ENCODE measurements at places on chromosomes 2 and 18. TPM values are rescaled to one million over a fixed set of nuclear protein-coding genes. Genes with fewer than 3 reads are reported as not detected.
A peak's percentile ranks its signal among the peaks of the same experiment; 100 is the strongest.

The COL4A3 gene
- total RNA-seq, result not detected

The CABLES1 gene
- 8.6 TPM for total RNA-seq

The CD226 gene
- 83.3 TPM for total RNA-seq

The RGPD3 gene
- not detected for total RNA-seq

The GPR17 gene
- not detected for total RNA-seq

The ATP8B1 gene
- total RNA-seq, result 0.26 TPM

The NEU4 gene
- 0.12 TPM for total RNA-seq

The KIAA2012 gene
- total RNA-seq, result 0.05 TPM

The LRRC30 gene
- total RNA-seq, result not detected

DNA sequence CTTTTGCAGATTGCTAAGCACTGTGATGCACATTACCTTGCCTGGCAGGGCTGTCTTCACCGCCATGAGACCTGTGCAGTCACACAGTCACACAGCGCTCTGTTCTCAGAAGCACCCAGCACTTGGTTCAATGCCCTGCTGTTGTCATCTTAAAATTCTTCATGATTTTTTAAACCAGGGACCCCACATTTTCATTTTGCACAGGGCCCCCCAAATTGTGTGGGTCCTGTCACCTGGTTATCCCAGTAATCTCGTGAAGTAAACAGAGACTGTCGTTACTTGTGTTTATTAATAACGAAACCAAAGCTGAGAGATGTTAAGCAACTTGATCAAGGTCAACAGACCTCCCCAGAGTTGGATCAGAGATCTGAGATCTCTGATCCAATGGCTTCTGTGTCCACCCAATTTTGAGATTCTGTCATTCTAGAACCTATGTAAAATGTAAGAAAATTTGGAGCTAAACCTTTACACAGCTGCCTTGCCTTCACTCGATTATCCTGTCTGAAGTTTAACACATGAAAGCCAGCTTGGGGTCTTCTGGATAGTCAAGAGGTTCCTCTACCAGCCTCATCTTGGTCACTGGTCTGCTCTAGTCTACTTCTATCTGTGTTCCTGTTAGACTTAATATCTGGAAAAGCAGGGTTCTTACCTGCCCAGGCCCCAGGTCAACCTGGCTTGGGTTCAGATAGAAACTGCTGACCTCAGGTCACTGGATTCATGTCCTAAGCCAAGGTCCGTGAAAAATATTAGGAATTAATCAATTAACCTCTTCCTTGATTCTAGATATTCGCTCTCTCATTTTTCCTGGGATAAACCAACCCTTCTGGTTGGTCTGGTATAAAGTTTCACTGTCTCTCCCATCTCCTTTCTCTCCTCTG lies 13.7 kb upstream of the TTC39C start:
- DNase-seq, result peak; percentile 61

GRCh38 chr2:101476605-101477208 lies 1.8 kb upstream of the RFX8 start:
- DNase-seq, result no peak

DNA sequence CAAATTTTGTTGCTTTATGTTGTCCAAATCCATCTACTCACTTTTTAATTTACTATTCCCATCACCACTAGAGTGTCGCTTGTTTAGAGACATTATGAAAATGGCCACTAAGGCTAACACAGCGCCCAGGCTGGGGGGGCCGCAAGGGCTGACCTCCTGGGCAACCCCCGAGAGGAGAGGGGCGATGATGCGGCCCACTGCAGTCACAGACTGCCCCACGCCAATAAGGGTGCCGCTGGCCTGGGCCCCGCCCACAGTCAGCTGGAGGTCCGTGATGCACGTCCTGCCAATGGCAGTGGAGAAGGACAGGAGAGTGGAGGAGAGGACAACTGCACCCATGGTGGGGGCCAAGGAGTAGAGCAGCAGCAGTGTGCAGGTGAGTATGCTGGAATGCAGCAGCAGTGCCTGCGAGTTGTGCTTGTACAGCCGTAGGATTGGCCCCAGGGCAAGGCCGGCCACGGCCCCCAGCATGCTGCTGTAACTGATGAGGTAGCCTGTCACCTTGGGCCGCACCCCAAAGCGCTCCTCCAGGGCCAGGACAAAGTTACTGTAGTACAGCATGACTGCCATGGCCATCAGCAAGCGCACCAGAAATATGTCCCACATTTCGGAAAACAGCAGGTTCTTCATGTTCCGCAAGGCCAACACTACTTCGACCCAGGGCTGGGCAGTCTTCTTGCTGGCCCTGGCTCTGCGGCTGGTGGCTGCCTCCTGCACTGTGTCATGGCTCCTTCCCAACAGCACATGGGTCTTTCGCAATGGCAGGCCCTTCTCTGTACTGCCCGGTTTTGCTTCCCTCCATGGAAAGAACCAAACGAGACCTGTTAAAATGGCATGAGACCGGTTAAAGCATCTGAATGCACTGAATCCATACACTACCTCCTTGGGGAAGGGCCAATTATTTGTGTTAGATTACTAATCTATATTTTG lies 43.2 kb upstream of the TMEM182 start:
- no peak for DNase-seq

GRCh38 chr2:99850084-99850710 lies 292.2 kb downstream of the AFF3 start:
- DNase-seq, result no peak

- DNase-seq, result no peak
These were observed 161.0 kb downstream of the RNF152 start for GRCh38 chr18:61731693-61732376.

- DNase-seq, result peak; percentile 23
These were observed 71.5 kb downstream of the ASB1 start for GRCh38 chr2:238498188-238498587.

DNA sequence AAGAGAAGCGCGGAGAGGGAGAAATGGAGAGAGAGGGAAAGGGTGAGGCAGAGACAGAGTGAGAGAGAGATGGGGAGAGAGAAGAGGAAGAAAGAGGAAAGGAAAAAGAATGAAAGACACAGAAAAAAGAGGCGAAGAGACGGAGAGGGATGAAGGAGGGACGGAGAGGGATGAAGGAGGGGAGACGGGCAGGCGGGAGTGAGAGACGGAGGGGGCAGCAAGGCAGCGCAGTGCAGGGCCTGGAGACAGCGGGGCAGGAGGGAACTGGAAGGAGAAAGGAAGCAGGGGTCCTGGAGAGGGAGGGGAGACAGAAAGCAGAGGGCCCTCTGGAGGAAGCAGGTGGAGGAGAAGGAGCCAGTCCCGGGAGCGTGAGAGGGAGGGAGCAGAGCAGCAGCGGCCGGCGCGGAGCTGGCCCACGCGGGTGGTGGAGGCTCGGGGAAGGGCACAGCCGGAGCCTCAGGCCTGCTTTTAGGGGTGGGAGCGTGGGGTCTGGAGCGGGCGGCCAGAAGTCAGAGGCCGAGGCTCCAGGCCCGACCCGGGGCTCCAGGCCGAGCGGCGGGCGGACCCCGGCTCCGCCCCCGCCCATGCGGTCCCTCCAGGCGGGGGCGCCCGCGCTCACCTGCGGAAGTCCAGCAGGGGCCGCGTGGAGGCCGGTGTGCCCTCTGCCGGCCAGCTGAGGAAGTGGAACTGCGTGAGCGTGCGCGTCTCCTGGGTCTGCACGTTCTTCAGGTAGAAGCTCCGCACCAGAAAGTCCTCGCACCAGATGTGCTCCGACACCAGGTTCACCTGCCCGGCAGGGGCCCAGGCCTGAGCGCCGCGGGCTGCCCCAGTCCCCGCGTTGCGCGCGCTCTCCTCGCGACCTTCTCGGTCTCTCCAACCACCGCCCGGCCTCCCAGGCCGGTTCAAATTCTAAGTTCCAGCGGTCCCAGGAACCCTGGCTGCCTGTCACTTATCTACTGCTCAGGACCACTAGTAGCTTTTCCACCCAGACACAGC lies 14.5 kb downstream of the PTPRN start:
- peak; percentile 91 for DNase-seq

GRCh38 chr2:15654727-15655073 lies 63.0 kb downstream of the DDX1 start:
- DNase-seq, result no peak

GRCh38 chr2:151325581-151326095 lies 31.8 kb upstream of the TNFAIP6 start:
- DNase-seq, result no peak

DNA sequence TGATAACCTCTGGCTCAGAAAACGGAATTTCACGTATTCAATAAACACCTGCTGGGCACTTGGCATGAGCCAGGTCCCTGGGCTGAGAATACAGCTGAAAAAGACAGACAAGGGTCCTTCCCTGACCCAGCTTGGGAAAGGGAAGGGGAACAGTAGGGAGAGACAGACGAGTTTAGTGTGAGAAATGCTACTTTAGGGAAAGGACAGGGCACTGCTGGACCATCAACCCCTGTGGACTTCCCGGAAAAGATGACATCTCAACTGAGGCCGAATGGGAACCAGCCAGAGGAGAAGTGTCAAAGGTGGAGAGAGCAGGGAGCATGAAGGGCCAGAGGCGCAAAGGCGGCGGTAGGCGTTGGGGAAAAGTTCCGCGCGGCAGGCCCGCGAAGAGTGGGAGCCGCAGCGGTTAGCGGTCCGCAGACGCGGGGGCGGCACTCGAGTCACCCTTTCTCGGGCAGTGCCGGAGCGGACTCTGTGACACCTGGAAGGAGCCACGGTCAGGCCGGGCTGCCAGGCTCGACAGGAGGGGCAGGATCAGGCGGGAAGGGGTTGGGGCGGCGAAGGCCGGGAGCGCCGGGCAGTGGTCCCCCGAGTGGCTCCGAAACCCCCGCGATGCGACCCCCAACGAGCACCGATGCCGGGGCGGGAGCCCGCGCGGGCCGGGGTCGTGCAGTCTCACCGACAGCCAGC lies 519 bp downstream of the TEX261 start:
- DNase-seq, result peak; percentile 62

DNA sequence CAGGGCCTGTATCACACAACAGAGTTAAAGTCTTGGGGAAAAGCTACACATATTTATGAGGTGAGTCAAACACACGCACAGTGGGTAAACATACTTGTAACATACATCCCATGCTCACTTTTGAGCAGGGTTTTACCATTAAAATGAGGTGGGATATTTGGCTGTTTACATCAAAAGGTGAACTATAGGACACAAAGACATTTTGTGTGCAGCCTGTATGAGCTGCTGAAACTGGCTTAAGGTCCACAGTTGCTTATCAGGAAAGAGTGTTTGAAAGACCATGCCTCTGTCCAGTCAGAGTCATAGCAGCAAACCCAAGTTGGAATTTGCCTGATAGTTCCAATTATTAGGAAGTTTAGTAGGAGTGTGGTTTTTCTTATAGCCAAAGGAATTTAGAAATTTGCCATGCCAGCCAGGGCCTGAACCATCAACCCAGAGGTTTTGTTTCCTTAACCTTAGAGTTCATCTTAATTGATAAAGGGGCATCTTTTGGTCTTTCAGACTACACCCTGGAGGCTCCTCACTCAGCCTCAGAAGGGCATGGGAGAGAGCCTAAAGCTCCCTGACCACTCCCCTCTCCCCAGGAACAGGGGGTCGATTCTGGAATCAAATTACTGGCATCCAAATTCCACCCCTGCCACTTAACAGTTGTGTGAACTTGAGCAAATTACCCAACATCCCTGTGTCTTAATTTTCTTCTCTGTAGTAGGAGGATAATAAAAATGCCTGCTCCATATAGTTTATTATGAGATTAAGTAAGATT lies 29.9 kb upstream of the L3MBTL4 start:
- DNase-seq, result no peak

GRCh38 chr2:216222650-216223352 lies 113.7 kb downstream of the XRCC5 start:
- no peak for DNase-seq

- DNase-seq, result no peak
These were observed 321.0 kb upstream of the THSD7B start for GRCh38 chr2:136444323-136444722.

DNA sequence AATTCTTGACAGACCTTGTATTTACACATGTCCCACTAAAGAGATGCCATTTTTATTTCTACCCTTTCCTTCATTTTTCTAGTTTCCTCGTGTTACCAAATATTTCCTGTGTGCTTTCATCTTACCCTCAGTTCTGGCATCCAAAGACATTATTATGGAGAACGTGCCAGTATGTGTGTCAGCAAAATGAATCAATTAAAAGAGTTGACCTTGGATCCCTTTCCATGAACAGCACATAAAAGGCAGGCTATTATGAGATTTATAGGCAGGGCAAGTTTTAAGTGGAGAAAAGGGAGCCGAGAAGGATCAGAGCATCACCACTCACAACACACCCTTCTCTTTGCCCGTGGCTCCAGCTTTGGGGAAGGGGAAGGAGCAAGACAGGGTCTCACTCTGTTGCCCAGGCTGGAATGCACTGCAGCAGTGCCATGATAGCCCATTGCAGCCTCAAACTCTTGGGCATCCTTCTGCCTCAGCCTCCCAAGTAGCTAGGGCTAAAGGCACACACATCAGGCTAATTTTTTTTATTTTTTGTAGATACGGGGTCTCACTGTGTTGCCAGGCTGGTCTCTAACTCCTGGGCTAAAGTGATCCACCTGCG lies 149.9 kb downstream of the GFPT1 start:
- DNase-seq, result no peak

GRCh38 chr18:31983976-31984375 lies 34.6 kb upstream of the RNF125 start:
- no peak for DNase-seq

- DNase-seq, result peak; percentile 60
These were observed 1.3 kb upstream of the CD28 start for GRCh38 chr2:203705178-203705577.

DNA sequence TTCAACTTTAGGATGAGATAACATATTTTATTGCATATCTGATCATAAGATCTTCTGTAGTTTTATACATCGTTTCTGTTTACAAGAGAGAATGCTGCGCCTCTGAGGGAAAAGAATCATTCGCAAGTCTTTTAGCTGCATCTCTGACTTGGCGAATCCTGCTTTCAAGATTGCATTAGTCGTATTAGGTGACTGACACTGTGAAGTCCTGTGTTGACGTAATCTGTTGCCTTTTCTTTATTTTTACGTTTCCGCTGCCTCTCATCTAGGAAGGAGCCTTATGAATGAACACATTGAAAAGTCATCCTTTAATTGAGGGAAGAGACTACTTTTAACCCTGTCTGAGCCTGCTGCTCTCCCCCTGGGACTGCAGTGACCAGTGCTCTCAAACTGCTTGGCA lies 101.5 kb downstream of the LDLRAD4 start:
- no peak for DNase-seq

- no peak for DNase-seq
These were observed 390.1 kb upstream of the TRIB2 start for GRCh38 chr2:12326449-12327190.

DNA sequence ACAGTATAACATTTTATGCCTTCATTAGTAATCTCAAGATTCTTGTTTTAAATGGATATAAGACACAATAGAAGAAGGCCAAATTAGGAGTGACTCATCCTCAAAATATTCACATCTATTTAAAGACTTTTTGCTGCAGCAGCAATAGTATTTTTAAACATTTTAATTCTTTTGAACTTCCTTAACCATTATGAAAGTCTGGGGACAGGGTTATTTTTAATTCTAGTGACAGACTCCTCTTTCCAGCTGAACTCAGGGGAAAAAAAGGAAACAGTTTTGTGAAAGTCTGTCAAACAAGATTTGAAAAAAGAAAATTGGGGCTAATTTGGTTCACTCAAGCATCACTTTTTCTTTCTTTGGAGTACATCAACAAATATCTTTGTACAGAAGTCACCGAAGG lies 541.8 kb downstream of the NUP35 start:
- no peak for DNase-seq

- no peak for DNase-seq
These were observed 4.8 kb downstream of the UXS1 start for GRCh38 chr2:106189325-106189724.

GRCh38 chr2:231680992-231681852 lies 27.1 kb upstream of the PTMA start:
- DNase-seq, result no peak

GRCh38 chr18:13308369-13308768 lies 89.8 kb downstream of the LDLRAD4 start:
- DNase-seq, result peak; percentile 68

GRCh38 chr18:27277554-27277953 lies 92.4 kb upstream of the CHST9 start:
- no peak for DNase-seq

GRCh38 chr2:221588306-221588985 lies 16.3 kb upstream of the EPHA4 start:
- DNase-seq, result no peak
